ENCODE measurements at places on chromosomes 4 and X.

DNA sequence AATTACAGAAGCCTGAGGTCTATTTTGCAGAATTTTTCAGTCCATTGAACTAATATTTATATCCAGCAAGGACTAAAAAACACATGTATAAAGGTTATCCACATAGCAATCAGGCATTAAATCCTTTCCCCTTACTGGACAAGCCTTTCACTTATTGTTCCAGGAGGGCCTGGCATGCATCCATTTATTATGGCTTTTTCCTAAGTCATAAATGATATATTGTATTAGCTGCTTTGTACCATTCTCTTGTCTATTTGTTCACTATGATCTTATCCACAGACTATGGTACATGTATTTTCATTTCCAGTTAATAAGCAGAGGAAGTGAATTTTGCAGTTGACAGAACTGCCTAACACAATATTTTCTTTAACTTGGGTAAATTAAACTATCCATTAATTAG is 105.4 kb upstream of the ANK2 start:
- DNase-seq = no peak

DNA sequence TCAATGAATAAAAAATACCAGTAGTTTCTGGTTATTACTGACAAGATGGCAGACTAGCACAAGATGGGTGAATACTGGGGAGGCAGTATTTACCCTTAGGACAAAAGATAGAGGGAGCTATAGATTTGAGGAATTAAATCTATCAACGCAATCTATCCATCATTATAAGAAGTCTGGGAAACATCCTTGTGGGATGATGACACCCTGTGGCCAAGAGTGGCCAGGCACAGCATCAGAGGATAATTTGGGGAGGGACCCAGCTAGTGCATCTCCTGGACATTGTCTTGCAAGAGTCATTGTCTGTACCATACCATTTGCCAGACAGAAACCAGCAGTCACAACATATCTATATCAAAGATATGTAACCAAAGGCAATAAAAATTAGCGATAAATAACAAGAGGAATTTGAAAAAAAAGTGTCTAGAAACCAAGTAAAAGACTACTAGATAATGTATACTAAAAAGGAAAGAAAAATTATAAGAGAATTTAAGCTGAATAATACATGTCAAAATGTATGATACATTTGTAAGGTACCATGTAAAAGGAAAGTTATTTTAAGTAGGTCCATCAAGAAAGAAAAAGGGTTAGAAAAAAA is 22.9 kb downstream of the KCTD8 start:
- no peak for DNase-seq

- DNase-seq = no peak
These were observed 47.3 kb downstream of the PDE5A start for GRCh38 chr4:119581190-119581873.

DNA sequence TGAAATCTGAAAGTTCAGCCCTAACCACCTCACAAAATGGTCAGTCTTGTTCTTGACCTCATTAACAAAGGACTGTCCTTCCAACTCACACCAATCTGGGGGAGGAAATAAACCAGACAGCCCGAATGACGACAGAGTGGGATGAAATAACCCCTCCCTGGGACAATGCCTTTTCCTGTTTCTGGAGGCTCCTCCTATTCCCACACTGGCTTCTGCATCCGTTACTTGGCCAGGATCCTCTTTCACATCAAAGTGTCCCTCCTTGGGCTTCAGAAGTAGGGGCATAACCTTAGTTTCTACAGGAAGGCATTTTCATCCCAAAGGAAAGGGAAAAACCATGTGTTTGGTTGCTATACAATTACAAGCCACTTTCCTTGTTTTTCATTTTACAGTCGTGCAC is 59.8 kb upstream of the RPL34 start:
- DNase-seq = no peak

- no peak for DNase-seq
These were observed 1071.2 kb downstream of the FAT4 start for GRCh38 chr4:126385954-126386353.

GRCh38 chr4:145734576-145735346 is 54.8 kb downstream of the C4orf51 start:
- no peak for DNase-seq

DNA sequence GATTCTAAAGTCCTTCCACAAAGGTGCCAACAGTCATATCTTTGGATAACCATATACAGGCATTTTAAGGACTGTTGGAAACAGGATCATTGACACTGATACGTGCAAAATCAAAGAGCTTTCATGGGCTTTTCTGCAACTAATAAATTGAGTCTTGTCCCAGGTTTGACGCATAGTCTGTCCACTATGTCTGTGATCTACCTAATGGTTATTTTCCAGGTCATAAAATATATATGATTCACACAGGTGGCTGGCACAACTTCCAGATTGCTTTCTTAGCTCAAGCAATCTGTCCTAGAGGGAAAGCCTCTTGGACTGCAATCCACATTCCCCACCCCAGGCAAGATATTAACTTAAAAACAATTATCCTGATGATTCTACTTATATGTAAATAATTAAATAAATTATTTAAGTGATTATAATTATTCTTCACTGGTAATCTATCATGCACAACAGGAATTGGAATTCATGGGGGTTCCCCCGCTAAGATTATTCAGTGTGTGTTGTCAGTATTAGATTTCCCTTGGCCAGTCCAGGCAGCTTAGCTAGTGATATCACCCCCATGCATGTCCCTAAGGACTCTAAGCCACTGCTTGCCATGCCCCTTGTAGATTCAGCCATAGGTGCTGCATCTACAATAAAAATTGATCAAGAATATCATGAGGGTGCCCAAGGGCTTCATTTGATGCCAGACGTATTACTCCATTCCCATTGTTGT is 97.8 kb downstream of the TLL1 start:
- DNase-seq = no peak

DNA sequence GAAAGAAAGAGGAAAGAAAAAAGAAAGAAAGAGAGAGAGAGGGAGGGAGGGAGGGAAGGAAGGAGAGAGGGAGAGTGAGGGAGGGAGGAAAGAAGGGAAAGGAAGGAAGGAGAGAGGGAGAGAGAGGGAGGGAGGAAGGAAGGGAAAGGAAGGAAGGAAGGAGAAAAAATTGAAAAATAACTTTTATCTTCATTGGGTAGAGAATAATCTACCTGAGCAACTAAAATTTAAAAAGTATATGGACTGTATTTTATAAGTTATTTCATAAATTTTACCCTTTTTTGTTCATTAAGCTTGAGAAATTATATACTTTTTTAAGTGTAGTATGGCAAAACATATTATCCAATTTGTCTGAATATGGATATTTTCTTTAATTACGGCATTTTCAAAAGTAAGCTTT is 32.0 kb downstream of the ARSJ start:
- no peak for DNase-seq

- no peak for DNase-seq
These were observed 45.8 kb upstream of the SERTM2 start for GRCh38 chrX:111465669-111466068.

- no peak for DNase-seq
These were observed 9.9 kb downstream of the TADA2B start for GRCh38 chr4:7052923-7053715.

- no peak for DNase-seq
These were observed 27.1 kb downstream of the RAPGEF2 start for GRCh38 chr4:159129814-159130550.

DNA sequence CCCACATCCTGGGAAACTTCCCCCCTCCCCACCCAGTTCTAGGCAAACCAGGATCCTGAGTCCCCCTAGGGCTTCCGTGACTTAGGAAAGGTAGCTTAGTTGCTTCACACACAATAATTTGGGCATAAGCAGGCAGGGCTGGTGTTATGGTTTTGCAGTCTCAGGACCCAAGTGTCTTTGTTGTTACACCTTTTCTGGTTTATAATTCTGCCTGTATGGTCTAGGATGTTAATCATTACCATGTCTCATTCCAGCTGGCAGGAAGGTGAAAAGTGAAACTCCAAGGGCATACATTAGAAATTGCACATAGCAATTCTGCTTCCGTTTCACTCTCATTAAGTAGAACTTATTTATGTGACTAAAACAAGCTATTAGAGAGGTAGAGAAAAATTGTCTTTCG is 16.8 kb downstream of the UGT8 start:
- DNase-seq = no peak

- no peak for DNase-seq
These were observed 2.6 kb downstream of the LHFPL1 start for GRCh38 chrX:112677167-112677566.

Data from activated naive CD8-positive, alpha-beta T cell treated with anti-CD3 and anti-CD28 coated beads, Interleukin-2, amount 50 U/mL, for 24 hours (primary cell).